Smooth muscle cell of trachea (primary cell): ENCODE measurements at places on chromosomes 3 and 15. TPM values are rescaled to one million over a fixed set of nuclear protein-coding genes. Genes with fewer than 3 reads are reported as not detected.

The IGSF10 gene
- total RNA-seq, result 0.99 and 1.3 TPM in 2 replicates

The SERINC4 gene
- total RNA-seq, result 0.15 TPM in 1 of 2 replicates, not detected in the other

The KLF13 gene
- total RNA-seq, result 32.9 and 45.8 TPM in 2 replicates

The SLC27A2 gene
- total RNA-seq, result 0.15 TPM in 1 of 2 replicates, not detected in the other

The SLITRK3 gene
- total RNA-seq, result not detected in 2 replicates

The GOLGA6L10 gene
- total RNA-seq, result under 0.01 and 0.44 TPM in 2 replicates
